ENCODE measurements at places on chromosomes 1 and 21.

GRCh38 chr1:69766431-69767180 lies 198.9 kb downstream of the LRRC7 start:
- no peak for DNase-seq

DNA sequence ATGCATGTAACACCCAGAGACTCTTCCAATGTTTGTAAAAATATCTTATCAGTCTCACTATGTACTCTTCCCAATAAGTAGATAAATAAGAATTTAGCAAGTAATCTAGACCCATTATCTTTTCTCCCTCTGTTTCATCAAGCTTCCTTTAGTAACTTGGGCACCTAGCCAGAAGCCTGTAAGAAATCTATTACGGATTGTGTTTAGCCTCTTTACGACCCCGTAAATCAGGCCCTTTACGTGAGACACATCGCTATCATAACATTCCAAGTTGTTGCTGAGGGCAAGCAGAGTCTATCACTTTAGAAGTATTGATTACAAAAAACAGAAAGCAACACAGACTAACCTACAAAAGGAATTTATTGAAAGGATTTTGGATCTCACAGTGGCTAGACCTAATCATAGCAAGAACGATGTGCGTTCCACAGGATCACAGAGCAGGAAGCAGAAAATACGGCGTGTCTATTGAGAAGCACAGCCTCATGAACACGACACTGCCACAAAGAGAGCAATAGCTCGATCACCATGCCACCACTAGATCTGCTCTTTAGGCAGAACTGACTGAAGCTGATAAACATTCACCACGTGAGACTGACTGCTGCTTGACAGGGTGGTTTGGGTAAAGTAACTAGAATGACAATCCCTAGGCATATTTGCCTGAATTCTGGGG lies 922.1 kb downstream of the AMY1C start:
- no peak for DNase-seq

DNA sequence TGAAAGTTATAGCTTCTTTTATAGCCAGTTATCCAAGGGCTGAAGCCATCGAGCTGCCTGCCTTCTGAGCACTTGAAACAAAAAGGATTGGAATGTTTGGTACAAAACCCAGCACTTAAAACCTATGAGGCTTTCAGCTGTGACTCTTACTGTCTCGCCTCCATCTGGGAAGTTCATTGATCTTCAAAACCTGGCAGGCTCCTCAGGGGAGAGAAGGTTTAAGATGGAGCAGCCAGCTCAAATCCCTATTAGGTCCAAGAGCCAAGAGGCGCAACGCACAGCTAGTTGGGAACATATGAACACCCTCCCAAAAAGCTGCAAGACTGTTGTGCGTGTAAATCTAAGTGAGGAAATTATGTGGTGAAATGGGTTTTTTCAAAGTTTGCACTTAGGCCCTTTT lies 33.4 kb downstream of the BACE2 start:
- no peak for DNase-seq

DNA sequence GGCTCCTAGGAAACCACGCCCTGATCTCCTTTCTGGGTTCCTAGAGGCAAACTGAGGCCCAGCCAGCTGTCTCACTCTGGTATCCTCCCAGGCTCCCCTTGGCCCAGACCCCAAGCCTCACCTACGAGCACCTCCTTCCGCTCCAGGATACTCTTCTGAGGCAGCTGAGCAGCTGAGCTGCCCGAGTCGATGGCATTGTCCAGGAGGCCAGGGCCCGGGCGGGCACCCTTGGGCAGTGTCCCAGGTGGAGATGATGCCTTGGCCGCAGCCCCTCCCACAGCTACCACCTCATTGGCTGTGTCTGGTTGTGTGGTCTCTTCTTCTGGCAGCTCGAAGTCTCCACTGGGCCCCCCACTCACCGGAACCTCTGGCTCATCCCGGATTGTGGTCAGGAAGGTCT lies 34.4 kb downstream of the SDC3 start:
- no peak for DNase-seq

- no peak for DNase-seq
Observed at GRCh38 chr1:2258996-2259395, 30.9 kb downstream of the SKI start.

DNA sequence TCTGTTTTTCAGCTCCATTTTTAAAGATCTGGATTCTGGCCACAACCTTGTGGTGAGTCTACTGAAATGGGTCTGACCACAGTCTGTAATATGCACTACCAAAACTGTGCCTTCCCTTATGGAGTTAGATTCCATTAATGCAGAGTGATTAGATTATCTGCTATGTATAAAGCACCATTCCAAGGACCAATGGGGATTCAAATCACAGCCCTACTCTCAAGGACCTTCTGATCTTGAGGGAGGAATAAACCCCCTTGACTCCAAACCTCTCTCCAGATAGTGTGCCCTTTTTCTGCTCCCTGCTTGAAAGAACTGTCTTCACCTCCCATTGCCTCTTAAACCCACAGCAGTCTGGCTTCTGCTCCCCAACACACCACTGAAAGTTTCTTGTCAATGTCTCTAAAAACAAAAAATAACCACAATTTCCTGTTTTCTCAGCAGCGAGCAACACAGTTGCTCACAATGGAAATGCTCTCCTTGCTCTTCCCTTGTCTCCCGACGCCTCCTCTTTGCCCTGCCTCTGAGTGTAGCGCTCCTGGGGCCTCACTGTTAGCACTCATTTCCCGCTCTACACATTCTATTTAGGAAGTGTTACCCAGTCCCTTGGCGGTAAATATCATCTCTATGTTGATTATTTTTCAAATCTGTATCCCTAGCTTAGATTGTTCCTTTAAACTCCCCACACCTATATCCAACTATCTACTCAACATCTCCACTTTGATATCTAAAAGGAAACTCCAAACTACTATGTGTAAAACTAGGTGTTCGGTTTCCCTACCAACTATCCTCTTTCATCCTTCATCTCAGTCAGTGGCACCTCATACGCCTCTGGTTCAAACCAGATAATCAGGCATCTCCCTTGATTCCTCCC lies 13.6 kb downstream of the PCNX2 start:
- no peak for DNase-seq

DNA sequence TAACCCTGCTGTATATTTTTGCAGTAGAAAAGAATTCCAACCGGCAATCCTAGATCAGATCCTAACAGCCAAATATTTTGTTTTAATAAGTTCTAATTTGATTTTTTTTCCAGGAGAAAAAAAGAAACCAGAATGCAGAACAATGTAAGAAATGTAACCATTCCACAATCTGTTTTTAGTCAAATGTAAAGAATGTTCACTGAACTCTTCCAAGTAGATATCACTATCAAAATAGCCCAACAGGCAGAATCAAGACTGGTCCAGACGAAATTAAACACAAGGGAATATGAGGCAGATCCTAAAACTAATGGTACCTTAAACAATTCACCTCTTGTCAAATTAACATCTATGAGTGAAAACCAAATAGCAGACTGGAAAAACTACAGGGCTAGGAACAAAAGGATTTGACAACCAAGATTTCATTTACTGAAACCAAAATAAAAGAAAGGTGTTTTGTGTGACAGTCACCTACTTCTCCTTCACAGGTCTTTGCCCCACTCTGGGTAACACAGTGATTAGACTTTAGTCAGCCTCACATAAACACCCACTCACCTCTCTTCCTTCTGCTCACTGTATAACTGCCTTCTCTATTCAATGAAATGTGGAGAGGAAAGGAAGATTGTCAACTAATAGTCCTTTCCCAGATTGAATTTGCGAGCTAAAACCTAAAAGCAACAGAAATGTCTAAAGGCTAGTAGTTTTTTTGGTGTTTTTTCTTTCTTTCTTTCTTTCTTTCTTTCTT lies 137.9 kb downstream of the FAF1 start:
- no peak for DNase-seq

GRCh38 chr1:11207898-11208611 lies 18.9 kb downstream of the ANGPTL7 start:
- no peak for DNase-seq

DNA sequence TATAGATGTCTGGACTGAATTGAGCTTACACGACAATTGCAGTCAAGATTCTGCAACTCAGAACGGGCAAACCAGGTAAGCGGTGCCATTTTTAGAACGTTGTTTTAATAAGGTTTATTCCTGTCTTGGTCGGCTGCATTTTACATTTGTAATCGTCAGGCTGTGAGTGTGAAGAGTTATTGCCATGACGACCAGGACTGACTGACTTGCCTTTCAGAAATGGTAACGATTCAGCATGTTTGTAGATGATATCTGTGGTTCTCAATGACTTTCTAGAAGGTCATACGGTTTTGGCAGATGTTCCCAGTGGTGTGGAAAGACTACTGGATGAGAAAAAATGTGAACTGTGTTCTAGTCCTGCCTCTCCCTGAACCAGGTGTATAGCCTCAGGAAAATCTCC lies 271.3 kb upstream of the B3GALT2 start:
- no peak for DNase-seq

- DNase-seq, result no peak
Observed at GRCh38 chr1:184322253-184322652, 64.6 kb upstream of the C1orf21 start.

DNA sequence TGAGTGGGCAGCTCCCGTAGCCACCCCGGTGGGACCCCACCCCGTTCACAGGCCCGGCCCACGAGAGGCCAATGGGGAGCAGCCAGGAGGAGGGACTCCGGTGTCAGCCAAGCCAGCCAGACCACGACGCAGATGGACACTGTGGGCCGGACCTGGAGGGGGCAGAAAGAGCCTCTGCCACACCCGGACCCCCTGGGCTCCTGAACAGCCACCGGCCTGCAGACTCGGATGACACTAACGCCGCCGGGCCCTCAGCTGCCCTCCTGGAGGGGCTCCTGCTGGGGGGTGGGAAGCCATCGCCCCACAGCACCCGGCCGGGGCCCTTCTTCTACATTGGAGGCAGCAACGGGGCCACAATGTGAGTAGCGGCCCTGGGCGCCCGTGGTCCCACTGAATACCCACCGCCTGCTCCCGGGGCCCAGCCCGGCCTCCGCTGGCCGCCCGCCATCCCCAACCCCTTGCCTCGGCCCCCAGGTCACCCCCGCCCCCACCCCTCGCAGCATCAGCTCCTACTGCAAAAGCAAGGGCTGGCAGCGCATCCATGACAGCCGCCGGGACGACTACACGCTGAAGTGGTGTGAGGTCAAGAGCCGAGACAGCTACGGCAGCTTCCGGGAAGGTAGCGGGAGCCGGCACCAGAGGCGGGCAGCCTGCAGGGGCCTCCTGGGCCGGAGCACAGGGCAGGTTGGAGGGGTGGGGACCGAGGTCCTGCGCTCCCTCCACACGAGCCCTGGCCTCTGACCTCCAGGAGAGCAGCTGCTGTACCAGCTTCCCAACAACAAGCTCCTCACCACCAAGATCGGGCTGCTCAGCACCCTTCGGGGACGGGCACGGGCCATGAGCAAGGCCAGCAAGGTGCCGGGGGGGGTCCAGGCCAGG lies 6.5 kb downstream of the TTLL10 start:
- DNase-seq, result no peak

GRCh38 chr1:198320759-198321158 lies 164.0 kb downstream of the NEK7 start:
- no peak for DNase-seq

DNA sequence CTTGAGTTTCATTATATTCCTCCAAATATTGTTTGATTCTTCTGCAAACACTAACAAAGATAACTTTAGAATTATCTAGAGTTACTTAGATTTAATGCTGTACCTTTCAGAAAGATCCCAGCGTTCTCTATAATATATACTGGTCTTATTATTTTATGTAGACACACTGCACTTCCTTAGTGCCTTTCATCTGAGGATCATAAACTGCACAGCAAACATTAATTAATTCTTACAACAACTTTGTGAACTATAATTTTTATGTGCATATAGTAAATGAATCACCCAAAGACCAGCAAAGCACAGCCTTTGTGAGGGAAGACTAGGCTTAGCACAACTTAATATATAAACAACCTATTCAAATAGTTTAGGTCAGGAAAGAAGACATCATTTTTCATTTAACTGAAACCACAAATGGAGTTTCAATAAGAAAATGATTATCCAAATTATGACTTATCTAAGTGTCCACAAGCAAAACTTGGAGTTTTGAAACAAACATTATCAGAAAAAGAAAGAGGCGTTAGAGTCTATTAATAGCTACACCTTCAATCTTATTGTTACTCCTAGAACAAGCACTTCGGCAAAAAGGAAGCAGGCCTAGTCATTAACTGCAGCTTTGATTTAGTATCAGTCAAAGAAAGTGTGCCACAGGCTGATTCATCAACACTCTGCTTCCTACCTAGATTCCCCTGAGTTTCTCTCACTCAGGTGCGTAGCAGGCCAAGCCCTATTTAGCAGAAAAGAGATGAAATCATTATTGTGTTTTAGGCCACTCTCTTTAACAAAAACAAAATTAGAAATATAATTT lies 22.5 kb upstream of the RC3H1 start:
- no peak for DNase-seq

DNA sequence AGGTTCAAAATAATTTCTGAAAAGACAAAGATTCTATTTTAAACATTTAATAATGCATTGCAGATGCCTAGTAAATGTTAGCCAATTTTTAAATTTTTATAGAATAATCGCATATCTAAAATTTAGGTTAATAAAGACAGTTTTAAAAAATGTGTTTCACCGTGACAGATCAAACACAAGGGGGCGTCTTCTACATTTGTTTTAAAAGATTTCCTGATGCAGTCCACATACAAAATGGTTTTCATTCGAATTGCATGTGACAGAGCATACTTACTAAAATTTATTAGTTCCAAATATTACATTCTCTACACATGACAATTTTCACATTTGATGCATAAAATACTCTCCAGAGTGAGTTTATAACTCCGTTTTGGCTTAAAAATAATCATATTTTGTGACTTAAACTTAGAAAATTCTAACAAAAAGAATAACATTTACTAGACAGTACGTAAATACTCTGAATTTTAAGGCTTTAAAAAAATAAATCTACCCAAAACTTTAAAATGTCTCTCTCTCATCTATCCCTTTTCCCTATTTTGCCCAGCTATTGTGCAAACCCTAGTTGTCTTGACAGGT lies 75.5 kb downstream of the ADAMTS1 start:
- DNase-seq, result no peak

GRCh38 chr1:161495490-161495889 lies 9.8 kb upstream of the FCGR2A start:
- no peak for DNase-seq

GRCh38 chr1:91948501-91949355 lies 473 bp upstream of the BRDT start:
- DNase-seq, result no peak

- DNase-seq, result no peak
Observed at GRCh38 chr1:9476790-9477463, 62.3 kb upstream of the SLC25A33 start.

GRCh38 chr1:8373581-8374241 lies 55.8 kb downstream of the SLC45A1 start:
- no peak for DNase-seq

DNA sequence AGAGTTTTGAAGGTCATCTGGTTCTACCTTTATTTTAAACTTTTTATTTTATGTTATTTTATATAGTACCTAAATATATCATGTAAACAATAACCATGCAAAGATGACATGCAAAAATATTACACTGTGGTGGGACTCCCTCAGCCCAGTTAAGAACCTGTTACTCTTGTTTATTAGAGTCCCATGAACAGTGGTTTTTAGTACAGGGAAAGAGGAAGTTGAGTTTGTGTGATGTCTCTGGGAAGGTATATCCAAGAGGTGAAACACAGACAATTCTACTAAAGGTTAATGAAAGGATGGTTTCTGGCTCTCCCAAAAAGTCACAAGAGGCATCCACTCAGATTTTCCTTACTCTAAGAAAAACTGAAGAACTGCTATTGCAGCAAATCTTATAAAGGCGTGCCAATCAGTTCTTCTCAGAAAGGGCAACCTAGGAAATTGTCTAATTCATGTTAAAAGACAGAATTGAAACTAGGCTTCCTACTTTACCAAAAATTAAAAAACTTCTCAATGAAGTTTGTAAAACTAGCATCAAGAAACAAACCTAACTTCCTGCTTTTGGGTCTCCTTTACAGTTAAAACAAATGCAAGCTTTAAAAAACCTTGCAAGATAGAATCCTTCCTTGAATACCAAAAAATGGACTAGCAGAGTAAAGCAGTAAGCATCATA lies 19.9 kb downstream of the GFI1 start:
- no peak for DNase-seq
